ENCODE measurements at places on chromosomes 5 and 9.

- DNase-seq = no peak
Observed at GRCh38 chr5:139381837-139382761, 998 bp downstream of the SLC23A1 start.

GRCh38 chr5:124606543-124606942 is 139.9 kb downstream of the ZNF608 start:
- no peak for DNase-seq

DNA sequence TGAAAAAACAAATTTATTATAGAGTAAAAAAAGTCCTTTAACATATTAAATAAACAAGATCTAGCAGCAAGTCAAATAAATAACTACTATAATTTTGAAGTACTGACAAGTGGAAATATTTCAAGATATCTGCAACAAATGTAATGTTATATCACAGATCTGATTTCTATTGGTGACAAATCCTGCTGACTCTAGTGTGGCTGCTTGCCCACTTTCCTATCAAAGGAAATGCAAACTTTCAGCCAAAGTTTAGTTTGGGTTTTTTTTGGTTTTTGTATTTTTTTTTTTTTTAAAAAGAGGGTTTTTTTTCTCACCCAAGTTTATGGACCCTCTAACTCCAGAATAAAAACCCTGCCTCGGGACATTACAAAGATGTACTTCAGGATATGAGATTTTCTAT is 12.9 kb downstream of the ADRA1B start:
- DNase-seq = no peak

GRCh38 chr9:93295031-93295430 is 111.1 kb downstream of the WNK2 start:
- DNase-seq = no peak

DNA sequence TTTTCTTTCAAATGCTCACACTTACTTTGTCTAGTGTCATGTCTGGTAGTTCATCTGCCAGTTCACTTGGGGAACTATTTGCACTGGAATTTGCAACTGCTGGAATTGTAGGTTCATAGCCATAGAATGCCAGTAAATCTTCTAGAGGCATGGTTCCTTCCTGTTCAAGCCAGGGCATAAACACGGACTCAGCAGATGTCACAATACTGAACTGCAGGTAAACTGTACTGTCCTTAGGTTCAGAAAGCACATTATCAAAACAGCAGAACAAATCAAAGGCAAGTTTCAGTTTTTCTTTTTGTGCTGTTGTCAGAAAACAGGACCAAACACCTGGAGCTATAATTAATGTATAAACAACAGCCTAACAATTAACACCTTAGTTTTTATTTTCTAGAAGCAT is 13.1 kb downstream of the MIER3 start:
- no peak for DNase-seq

DNA sequence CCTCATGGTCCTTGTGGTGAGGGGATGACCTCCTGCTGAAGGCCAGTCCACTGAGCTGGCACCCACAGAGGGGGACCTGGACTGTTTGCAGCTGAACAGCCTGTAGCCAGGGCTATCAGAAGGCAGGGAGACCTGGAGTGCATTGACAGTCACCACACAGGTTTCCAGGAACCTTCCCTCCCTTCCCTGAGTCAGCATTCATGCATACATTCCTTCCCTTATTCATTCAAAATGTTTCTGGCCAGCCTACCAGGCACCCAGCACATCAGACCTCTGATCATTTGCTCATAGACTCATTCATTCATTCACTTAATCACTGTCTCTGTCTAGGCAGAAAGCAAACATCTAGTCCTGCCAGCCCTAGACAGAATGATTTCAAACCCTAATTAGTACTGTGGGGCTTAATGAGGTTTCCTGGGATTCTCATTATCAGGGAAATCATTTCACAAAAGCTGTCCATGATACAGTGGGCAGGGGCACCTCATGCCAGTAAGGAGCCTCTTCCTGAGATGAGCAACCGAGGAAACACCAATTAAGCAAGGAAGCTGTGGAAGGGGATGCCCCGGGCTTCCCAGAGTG is 110.1 kb upstream of the PPP1R26 start:
- DNase-seq = no peak

GRCh38 chr9:116361547-116361946 is 208.0 kb downstream of the PAPPA start:
- no peak for DNase-seq

- no peak for DNase-seq
Observed at GRCh38 chr5:33433303-33434240, 7.2 kb upstream of the TARS1 start.

DNA sequence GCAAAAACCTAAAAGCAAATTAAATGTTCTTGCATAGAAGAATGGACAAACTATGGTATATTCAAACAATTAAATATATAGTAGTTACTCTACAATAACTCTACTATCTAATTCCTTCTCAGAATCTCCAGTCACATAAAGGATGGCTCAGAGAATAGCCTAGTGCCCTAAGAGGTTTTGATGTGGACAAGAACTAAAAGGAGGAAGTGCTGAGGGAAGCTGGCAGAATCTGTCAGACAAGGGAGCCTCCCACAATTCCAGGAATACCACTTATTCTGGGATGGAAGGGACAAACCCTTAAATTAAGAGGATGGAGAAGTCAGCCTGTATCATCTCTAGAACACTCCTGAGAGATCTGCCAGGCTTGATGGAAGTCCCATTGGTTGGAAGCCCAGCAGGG is 30.4 kb downstream of the TNFSF8 start:
- DNase-seq = no peak

DNA sequence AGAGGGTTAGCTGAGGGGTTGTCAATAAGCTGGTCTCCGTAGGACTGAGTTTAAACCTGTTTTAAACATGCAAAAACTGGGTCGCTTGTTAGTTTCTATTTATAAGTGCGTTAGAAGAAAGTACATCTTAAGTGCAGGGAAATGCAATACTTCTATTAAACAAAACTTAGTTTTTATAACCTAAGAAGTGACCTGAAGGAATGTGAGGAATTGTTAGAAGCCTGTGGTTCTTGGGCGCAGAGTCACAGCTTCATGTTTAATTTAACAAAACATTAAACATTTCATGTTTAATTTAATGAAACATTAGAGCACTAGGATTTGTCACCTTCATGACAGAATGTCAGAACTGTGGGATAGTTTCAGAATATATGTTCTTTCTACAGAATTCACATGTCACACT is 469.2 kb upstream of the WWC1 start:
- DNase-seq = no peak

GRCh38 chr5:72141440-72142355 is 34.4 kb downstream of the MAP1B start:
- no peak for DNase-seq

DNA sequence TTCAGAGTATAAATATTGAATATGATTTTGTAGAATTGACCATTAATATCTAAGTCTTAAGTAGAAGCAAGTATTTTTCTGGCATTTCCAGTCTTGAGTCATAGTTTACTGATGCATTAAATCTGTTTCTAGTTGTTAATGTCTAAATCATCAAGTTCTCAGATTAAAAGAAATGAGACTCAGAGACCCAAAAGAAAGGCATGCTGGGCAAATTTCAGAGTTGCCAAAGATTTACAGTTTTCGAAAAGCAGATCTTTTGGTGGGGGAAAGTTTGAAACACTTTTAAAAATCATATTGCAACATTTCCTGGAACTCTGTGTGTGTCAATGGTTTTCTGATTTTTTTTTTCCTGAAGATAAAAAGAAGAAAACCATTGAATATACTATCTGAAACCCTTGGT is 60.9 kb downstream of the ANKRD55 start:
- DNase-seq = no peak

DNA sequence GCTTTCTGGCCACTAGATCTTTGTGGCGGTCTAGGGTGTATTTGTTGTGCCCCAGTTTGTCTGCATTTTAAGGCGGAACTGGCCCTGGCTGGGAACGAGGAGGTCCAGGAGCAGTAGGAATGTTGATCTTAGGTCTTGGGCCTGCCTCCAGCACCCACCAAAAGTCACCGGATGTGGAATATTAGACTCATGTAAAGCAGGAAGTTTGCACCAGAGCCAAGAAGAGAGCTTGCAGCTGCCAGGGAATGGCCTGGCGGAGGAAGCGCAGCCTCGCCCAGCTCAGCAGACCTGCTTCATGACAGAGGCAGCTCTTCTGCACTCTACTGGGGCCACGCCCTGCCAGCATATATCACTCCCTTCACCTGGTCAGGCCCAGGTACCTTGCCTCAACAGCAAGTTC is 3.3 kb downstream of the GPX3 start:
- no peak for DNase-seq

GRCh38 chr5:122846051-122846550 is 688 bp downstream of the SNX24 start:
- DNase-seq = no peak

DNA sequence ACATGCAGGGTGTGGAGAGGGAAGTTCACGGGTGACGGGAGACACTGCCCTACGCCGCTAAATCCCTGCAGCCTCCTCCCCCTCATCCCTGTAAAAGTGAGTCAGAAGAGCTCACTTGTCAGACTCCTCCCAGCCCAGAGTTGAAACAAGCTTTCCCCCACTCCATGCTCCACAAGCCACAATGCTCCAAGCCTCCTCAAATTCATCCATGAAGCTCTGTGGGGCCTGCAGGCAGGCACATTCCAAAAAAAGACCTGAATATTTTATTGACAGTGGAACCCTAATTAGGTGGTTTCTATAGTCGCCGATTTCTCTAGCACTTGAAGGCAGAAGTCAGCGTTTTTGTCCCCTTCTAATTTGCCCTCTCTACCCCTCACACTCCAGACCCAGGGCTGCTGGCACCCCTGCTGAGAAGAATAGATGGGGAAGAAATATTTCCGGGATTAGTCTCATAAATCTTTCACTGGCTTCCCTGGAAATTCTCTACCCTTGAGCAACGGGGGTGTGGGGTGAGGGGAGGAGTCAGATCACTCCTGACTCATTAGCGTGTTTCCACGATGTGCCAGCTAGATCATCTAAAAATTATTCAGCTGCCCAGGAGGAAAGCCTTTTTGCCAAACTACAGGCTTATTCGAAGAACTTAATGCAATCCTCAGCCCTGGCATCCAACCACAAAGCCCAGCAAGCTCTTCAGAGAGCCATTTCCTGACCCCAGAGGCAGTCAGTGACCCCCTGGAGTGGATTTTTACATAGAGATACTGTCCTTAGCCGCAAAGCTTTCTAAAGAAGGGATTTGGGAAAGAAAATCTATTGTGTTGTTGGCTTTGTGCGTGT is 97.1 kb downstream of the ENC1 start:
- no peak for DNase-seq

GRCh38 chr5:155485386-155485785 is 471.8 kb downstream of the KIF4B start:
- DNase-seq = no peak

- no peak for DNase-seq
Observed at GRCh38 chr9:124530246-124530645, 23.0 kb upstream of the NR5A1 start.

DNA sequence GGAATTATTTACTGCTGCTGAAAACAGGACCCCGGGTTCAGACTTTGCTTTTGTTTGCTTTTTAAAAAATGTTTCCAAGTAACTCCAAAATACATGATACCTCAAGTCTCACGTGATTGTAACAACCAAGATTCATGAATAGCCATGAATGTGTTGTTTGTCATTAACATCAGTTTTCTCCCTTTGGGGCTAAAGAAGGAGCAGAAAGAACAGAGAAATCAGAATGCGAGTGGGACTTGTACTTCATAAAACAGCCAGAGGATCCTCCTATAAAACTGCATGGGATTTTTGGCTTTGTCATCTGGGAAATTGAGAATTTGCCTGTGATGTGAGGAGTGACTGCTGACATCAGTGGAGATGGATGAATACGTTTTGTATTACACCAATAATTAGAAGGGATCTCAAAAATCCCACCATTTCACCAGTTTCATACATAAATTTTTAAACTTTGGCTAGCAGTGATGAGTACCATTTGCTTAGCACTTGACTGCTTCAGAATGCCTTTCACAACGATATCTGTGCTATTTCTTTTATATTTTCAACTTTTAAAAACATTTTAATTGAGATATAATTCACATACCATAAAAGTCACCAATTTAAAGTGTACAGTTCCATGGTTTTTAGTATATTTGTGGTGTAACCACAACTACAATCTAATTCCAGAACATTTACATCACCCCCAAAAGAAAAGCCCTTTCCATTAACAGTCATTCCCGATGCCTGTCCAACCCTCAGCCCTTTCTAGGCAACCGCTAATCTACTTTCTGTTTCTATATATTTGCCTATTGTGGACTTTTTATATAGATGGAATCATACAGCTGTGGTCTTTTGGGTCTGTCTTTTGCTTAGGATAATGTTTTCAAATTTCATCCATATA is 126.9 kb upstream of the ANKRD55 start:
- DNase-seq = no peak

GRCh38 chr5:151051931-151052608 is 28.8 kb downstream of the TNIP1 start:
- no peak for DNase-seq

- DNase-seq = no peak
Observed at GRCh38 chr5:102324714-102325113, 28.6 kb upstream of the SLCO4C1 start.

DNA sequence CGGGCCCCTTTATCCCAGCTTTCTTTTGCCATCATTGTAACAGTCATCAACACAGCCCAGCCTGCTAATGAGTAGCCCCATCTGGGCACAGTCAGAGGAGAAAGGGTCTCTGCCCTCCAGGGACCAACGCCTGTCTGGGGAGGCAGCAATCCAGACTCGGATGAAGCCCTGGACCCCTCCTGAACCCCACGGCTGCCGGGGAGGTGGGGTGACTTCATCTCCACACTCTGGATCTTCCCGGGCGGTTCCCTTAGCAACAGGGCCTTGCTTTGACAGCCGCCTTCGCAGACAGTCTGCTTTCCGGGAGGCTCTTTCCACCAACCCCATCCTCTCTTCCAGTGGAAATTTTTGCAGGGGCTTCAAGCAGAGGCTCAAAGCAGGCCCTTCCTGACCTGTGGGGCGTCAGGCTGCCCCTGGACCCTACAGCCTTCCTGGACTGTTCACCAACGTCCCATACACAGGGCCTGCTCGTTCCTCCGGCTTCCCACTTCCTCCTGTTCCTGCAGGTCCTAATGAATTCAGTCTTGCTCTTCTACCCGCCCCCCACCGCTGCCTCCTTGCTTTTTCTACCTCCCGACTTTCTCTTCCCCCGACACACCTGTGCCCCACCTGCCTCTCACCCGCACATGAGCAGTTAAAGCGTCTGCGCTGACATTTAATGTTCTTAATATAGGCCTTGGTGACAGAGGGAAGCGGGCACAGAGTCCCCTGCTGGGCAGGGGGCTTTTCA is 161.7 kb upstream of the MVB12B start:
- DNase-seq = no peak

- peak; percentile 80 for DNase-seq
Observed at GRCh38 chr9:131277910-131278701, 1.8 kb upstream of the FAM78A start.

DNA sequence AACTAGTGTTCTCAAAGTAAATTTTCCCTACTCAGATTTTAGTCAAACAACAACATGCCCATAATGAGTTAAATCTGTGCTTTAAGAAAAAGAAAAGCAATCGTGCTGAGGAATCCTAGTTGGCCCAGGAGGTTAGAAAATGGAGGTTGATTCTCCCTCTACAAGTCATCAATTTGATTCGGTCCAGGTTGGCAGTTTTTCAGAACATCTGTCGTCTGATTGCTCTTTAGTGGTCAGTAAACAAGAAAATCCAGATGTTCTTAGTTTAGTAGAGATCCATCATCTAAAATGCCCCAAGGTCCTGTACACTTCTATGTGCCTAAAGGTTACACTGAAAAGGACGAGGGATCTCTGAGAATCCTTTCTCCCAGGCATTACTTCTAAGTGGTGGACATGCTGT is 659.2 kb downstream of the MTRR start:
- no peak for DNase-seq

Data from CD4-positive, alpha-beta T cell treated with Interleukin-10 for 1 hour (primary cell).